ENCODE measurements at places on chromosomes 11 and 22.

DNA sequence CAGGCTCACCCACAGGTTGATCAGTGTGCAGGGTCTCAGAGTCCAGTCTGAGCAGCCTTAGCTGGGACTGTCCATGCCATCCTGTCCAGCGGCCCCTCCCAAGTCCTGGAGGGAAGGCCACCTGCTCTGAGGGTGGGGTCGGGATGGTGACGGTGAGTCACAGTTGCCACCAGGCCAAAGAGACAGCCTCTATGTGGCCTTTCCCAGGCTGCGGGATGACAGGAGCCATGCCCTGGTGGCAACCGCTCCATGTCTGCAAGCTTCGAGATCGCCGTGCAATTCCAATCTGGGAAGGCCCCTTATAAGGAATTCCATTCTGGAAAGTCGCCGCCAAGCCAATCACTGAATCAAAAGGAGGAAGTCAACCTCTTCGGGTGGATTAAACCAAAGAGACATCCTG is 47.5 kb downstream of the RTL6 start:
- DNase-seq, result no peak

- DNase-seq, result no peak
Measured at GRCh38 chr11:82843057-82843795, 57.0 kb downstream of the PRCP start.

DNA sequence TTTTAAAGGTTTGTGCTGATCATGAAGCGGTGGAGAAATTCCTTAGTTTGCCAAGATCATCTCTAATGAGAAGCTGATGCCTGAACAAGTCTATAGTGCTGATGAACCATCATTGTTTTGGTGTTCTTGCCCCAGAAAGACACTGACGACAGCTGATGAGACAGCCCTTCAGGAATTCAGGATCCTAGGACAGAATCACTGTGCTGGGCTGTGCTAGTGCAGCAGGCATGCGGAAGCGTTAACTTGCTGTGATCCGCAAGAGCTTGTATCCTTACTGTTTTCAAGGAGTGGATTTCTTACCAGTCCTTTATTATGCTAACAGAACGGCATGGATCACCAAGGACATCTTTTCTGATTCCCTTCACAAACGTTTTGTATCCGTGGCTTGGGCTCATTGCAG is 104.1 kb downstream of the TBC1D22A start:
- DNase-seq, result no peak

DNA sequence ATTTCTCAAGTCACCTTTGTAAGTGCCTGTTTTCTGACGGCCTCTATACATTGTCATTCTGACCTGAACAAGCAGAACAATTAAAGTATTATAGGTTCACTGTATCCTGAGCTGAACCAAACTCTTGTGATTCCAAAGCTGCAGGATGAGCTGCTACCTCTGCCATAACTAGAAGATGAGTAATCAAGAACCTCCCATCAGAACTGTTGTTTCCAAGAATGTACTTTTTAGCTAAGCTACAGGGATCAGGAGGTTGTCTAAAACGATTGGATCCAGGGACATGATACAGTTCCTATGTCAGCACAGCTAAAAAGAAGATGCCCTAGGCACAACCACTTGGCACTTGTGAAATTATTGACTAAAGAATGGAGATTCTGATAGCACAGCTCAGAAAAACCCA is 288.4 kb upstream of the CCDC90B start:
- no peak for DNase-seq
